Choroid plexus epithelial cell (primary cell): ENCODE measurements at places on chromosomes 6 and 20.

- DNase-seq: no peak
These were observed 51.2 kb upstream of the RNF24 start for GRCh38 chr20:4066551-4066950.

- DNase-seq: peak; percentile 34
These were observed 6.9 kb upstream of the VEGFA start for GRCh38 chr6:43762966-43763695.

DNA sequence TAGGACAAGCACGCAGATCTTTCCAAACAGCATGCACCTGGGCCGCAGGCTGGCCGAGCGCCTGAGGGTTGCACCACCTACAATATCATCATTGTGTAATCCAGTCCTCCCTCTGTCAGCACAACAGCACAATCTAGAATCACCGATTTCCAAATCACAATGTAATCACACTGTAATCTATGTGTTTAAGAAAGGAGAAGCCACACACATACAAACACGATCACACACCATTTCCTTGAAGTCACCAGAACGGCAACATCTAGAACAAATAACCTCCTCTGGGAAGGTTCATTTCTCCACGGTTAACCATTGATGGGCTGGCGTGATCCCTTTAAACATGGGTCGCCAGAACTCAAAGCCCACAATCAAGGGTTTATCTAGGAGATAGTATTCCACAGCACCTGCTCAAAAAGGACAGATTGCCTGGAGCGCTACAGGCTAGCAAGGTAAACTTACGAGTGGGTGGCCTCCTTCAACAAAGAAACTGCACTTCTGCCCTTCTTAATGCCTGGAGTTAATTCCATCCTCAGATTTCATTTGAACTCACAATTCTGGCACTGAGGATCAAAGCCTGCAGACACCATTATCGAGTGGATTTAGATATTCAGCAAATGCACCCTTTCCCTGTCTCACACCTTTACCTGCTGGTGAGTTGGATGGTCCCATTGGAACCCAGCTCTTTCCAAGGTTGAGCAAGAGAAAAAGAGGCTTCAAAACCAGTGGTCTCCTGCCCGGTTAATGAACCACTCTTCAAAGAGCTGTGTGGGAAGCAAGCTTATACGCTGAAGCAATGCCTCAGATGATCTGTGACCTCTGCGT is 83.8 kb upstream of the FOXQ1 start:
- no peak for DNase-seq

- no peak for DNase-seq
These were observed 57.6 kb downstream of the PSMG4 start for GRCh38 chr6:3316331-3316730.

GRCh38 chr6:23531666-23532065 is 594.3 kb upstream of the NRSN1 start:
- no peak for DNase-seq

DNA sequence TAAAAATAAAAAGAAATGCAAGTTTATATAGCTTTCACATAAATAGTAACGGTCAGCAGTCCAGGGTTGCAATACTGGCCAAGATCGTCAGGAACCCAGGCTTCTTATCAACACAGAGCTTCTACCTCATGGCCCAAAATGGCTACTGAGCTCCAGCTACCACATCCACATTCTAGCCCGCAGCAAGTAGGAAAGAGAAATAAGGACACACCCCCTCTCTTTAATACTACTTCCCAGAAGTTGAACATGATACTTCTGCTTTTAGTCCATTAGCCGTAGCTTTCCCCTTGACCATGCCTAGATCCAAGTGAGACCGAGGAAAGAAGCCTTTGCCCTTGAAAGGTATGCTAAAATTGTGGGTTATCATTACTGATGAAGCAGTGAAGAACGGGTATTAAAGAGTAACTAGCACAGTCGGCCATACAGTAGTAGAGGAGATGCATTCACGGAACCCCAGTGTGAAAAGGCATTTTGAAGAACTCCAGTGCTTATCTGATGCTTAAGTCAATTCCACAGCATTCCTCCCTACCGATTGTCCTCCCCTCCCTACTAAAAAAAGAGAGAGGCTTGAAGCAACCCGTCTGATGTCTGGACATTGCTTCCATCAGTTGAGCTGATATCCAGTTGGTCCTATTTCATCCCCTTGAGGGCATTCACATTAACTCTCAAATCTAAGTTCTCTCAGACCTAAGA is 226.9 kb upstream of the RREB1 start:
- no peak for DNase-seq

DNA sequence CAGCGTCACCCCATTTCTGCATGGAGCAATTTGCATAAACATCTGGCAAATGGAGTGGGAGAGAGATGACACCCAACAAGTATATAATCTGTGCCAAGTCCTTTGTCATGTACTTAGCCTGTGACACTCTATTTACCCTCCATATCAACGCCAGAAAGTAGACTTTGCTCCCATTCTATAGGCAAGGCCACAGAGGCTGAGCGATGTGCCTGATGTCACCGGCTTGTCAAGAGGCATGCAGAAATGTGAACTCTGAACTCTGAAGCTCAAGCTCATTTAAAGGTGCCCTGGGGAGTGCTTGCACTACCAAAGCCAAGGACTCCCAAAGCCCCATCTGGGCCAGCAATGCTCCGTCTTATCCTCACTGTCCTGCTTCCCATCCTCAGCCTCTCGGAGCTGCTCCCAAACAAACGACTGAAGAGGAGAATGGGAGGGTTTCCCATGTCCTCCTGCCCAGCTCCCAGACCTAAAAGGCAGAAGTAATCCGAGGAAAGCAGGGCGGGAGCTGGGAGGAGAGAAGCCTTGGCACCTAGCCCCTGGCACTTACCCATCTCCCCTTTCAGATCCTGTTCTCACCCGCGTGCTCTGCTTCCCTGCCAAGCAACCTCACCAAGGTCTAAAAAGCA is 9.2 kb downstream of the CPNE5 start:
- no peak for DNase-seq

- no peak for DNase-seq
These were observed 12.7 kb downstream of the FAM110A start for GRCh38 chr20:845941-846893.

DNA sequence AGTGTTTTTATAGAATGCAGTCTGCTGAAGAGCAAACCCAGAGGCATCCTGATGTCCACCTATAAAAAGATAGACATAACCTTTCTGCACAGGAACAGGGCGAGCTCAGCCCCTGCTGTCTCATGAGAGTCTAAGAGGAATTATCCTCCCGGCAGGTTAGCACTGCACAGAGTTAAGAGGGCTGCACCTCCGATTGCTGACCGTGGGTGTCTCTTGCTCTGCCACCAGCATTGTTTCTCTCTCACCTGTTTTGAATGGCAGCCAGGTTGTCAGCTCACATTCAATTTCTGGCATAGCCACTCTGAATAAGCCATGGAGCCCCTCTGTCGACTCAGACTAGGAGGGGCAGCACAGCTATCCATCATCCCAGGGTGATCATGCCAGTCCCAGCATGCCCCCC is 211.2 kb downstream of the PHACTR1 start:
- DNase-seq: no peak
